ENCODE measurements at places on chromosomes 2 and 18. TPM values are rescaled to one million over a fixed set of nuclear protein-coding genes. Genes with fewer than 3 reads are reported as not detected.

ARID5A gene
- total RNA-seq, result 0.94 TPM

CAPN14 gene
- 0.28 TPM for total RNA-seq

MLPH gene
- 1.2 TPM for total RNA-seq

ALKAL2 gene
- 64.4 TPM for total RNA-seq

MROH2A gene
- not detected for total RNA-seq

RAD51AP2 gene
- not detected for total RNA-seq

GRCh38 chr2:169285531-169286235 is 76.7 kb downstream of the LRP2 start:
- no peak overlapping the region for H3K27ac ChIP-seq
- DNase-seq, result no peak
- no peaks in the 10 kb centered on the region for H3K4me1 ChIP-seq
- H3K4me3 ChIP-seq, result no peak overlapping the region
- H3K36me3 ChIP-seq, result no peaks in the 10 kb centered on the region

DNA sequence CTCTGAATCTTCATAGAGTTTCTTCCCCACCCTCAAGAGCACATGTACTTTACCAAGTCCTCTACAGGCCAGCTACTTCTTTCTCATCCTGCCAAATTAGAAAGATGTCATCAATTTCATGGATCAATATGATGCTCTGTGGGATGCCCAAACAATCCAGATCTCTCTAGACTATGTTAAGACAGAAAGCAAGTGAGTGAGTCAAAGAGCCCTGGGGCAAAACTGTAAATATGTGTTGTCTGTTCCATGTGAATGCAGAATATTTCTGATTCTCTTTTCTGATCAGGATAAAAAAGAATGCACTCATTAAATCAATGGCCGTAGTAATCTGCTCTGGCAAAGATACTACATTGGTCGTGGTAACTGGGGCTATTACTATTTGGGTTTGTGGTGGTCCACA is 53.1 kb upstream of the ROCK2 start:
- H3K4me1 ChIP-seq, result no peaks in the 10 kb centered on the region
- H3K4me3 ChIP-seq, result no peak overlapping the region
- DNase-seq, result no peak
- H3K27ac ChIP-seq, result no peak overlapping the region
- H3K27me3 ChIP-seq, result no peaks in the 10 kb centered on the region

GRCh38 chr18:48569915-48570264 is 31.1 kb downstream of the CTIF start:
- no peak overlapping the region for H3K4me3 ChIP-seq
- no peak for DNase-seq
- no peaks in the 10 kb centered on the region for H3K27me3 ChIP-seq

DNA sequence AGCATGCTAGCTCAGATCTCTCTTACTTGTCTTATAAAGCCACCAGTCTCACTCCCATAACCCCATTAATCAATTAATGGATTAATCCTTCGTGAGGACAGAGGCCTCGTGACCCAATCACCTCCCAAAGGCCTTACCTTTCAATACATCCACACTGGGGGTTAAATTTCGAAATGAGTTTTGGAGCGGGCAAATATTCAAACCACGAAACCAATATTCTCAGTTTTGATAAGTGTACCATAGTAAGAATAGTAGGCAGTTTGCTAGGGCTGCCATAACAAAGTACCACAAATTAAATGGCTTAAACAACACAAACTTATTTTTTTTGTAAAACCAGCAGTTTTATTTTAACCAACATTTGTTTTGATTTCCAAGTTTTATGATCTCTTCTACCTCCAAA is 15.2 kb downstream of the HIBCH start:
- no peak overlapping the region for H3K27ac ChIP-seq
- no peaks in the 10 kb centered on the region for H3K4me1 ChIP-seq
- no peak for DNase-seq
- no peaks in the 10 kb centered on the region for H3K27me3 ChIP-seq

GRCh38 chr2:65604246-65604645 is 171.8 kb upstream of the SPRED2 start:
- H3K27ac ChIP-seq, result no peak overlapping the region
- no peak for DNase-seq
- no peaks in the 10 kb centered on the region for H3K4me1 ChIP-seq
- no peaks in the 10 kb centered on the region for H3K27me3 ChIP-seq

DNA sequence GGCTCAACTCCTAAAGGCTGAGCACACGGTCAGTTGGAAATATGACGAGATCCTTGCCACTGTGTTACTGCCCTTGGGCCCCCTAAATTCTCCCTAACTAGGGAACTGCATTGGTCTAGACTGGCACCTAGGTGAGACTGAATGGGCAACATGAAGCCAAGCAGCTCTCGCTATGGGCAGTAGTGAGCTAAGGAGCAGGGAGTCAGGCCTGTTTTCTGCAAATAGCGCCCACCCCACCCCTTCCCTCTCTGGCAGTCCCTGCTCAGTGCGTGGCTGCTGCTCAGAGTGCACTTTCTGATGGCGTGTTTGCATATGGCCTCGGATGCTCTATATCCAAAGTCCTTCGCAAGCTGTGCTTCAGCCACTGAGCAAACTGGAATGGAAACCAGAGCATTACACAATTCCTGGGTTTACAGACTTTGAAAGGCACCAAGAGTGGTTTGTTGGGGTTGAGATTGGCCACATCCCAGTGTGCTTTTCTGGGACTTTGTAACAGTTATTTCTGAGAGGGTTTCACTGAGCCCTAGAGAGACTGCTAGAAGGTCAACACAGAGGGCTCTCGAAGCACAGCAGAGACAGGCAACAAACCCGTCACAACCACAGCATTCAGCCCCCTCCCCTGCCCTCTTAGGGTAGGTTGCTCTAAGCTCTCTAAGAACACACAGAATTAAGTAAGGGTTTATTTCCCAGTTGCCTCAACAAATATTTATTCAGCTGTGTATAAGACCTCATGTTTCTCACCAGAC is 419.9 kb downstream of the STK39 start:
- H3K27me3 ChIP-seq, result no peaks in the 10 kb centered on the region
- no peaks in the 10 kb centered on the region for H3K36me3 ChIP-seq
- no peak for DNase-seq
- H3K27ac ChIP-seq, result no peak overlapping the region

DNA sequence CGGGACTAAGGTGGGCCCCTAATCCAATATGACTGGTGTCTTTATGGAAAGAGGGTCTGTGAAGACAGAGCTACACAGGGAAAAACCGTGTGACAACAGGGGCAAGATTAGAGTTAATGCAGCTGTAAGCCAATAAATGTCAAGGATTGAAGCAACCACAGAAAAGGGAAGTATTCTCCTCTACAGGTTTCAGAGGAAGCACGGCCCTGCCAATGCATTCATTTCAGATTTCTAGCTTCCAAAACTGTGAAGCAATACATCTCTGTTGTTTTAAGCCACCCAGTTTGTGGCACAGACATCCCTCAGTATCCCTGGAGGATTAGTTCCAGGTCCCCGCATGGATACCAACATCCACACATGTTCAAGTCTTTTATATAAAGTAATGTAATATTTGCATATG is 48.8 kb downstream of the SPP2 start:
- H3K27ac ChIP-seq, result no peak overlapping the region
- no peaks in the 10 kb centered on the region for H3K27me3 ChIP-seq
- DNase-seq, result no peak

GRCh38 chr2:85539361-85540132 is 579 bp downstream of the MAT2A start:
- peak overlapping the region; percentile 98 for H3K27ac ChIP-seq
- peak; percentile 63 for DNase-seq
- H3K36me3 ChIP-seq, result peaks cover 40% of the 10 kb centered on the region
- H3K4me1 ChIP-seq, result peaks cover 56% of the 10 kb centered on the region
- no peaks in the 10 kb centered on the region for H3K27me3 ChIP-seq

DNA sequence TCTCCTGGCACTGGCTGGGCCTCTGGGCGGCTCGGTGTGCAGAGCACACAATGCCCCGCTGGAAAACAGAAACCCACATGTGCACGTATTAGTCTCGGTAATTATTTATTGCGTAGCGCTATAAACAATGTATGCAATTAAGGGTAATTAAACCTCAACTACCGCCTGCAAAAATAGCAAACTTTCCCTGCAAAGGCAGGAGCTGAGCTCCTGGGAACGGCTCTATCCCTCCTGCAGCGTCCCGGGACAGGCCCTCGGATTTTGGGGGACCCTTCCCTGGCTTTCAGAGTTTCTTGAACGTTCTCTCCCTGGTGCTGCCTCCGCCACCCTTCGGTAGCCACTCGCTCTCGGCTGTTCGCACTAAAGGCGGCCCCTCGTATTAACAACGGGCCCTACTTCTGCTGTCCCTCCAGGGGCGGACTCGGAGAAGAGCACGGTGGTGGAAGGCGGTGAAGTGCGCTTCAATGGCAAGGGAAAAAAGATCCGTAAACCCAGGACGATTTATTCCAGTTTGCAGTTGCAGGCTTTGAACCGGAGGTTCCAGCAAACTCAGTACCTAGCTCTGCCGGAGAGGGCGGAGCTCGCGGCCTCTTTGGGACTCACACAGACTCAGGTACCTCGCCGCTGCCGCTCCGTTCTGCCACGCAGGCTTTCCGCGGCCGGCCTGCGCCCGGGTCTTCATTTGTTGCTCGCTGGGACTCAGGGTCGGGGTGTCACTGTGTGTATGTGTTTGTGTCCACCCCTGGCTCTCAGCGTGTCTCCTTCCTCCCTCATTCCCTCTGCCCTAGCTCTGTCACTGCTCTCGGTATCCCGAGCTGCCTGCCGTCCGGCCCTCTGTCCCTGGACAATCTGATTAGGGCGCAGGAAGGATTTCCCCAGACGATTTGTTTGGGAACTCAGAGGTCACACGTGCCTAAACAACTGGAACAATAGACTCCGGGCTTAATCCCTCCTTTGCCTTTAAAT is 1.2 kb downstream of the DLX1 start:
- no peak overlapping the region for H3K4me3 ChIP-seq
- no peak for DNase-seq
- H3K27ac ChIP-seq, result no peak overlapping the region
- H3K36me3 ChIP-seq, result no peaks in the 10 kb centered on the region
- peaks cover 97% of the 10 kb centered on the region for H3K27me3 ChIP-seq

GRCh38 chr2:200048421-200048820 is 93.0 kb downstream of the MAIP1 start:
- H3K27ac ChIP-seq, result no peak overlapping the region
- no peak overlapping the region for H3K4me3 ChIP-seq
- H3K4me1 ChIP-seq, result no peaks in the 10 kb centered on the region

GRCh38 chr2:95578539-95578938 is 13.3 kb upstream of the TRIM43 start:
- H3K27ac ChIP-seq, result no peak overlapping the region
- no peak for DNase-seq
- no peak overlapping the region for H3K4me3 ChIP-seq
- no peaks in the 10 kb centered on the region for H3K4me1 ChIP-seq

GRCh38 chr2:215357660-215358059 is 45.8 kb downstream of the ATIC start:
- H3K27me3 ChIP-seq, result no peaks in the 10 kb centered on the region
- H3K27ac ChIP-seq, result no peak overlapping the region
- H3K4me3 ChIP-seq, result no peak overlapping the region
- no peaks in the 10 kb centered on the region for H3K4me1 ChIP-seq

DNA sequence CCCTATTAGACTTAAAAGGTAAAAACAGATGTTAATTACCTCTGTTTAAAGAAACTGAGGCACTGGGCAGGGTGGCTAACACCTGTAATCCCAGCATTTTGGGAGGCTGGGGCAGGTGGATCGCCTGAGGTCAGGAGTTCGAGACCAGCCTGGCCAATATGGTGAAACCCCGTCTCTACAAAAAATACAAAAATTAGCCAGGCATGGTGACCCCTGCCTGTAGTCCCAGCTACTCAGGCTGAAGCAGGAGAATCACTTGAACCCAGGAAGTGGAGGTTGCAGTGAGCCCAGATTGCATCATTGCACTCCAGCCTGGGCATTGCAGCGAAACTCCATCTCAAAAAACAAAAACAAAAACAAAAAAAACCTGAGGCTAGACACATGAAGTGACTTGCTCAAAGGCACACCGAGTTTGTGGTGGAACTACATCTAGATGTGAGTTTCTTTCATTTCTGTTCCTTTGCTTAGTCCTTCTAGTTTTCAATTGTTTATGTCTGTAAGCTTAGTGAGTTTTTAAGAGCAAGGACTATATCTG is 40.7 kb downstream of the SLC4A1AP start:
- H3K27me3 ChIP-seq, result no peaks in the 10 kb centered on the region
- H3K27ac ChIP-seq, result peak overlapping the region; percentile 85
- H3K4me1 ChIP-seq, result peaks cover 37% of the 10 kb centered on the region
- H3K36me3 ChIP-seq, result no peaks in the 10 kb centered on the region
- H3K4me3 ChIP-seq, result no peak overlapping the region
- DNase-seq, result no peak

DNA sequence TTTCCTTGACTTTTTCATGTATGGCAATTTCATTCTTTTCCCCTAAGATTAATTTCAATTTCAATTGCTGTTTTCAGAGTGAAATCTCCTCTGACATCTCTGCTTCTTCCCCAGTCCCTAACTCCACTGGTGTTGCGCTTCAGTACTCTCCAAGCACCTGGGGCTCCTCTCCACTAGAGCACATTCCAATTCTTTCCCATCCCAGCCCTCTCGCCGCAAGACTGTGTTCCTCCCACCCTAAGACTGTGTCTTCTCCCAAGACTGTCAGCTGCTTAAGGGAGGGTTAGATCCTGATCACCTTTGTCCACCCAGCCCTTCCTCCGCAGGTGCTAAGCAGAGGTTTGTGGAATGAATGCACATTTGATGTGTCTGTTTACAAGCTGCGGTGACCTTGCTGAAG is 255.7 kb upstream of the CCDC68 start:
- H3K36me3 ChIP-seq, result no peaks in the 10 kb centered on the region
- no peak overlapping the region for H3K4me3 ChIP-seq
- H3K27me3 ChIP-seq, result no peaks in the 10 kb centered on the region
- no peak overlapping the region for H3K27ac ChIP-seq
- peaks cover 8% of the 10 kb centered on the region for H3K4me1 ChIP-seq

- no peak overlapping the region for H3K4me3 ChIP-seq
- no peak overlapping the region for H3K27ac ChIP-seq
- DNase-seq, result no peak
- H3K36me3 ChIP-seq, result no peaks in the 10 kb centered on the region
- H3K4me1 ChIP-seq, result peaks cover 14% of the 10 kb centered on the region
- H3K27me3 ChIP-seq, result peaks cover 100% of the 10 kb centered on the region
Measured at GRCh38 chr2:44933434-44933951, 8.0 kb upstream of the SIX3 start.

Measured in adrenal gland (tissue), 19 donors.